ENCODE measurements at places on chromosomes 4 and X.

DNA sequence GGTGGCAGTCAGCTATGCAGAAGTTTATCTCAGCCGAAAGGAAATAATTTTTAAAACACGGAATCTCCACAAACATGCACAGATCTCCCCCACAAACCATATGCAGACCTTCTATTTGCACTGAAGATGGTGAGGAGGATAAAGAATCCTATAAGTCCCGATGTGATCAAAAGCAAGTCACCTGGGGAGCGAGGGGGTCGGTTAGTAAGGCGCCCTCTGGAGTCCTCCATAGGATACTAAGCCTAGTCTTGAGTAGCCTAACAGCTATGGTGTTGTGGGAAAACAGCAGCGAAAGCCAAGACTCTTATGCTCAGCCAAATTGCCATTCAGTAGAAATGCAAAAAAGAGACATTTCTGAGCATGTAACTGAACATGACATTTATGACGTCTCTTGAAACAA is 210.9 kb downstream of the FRMPD4 start:
- DNase-seq: no peak

DNA sequence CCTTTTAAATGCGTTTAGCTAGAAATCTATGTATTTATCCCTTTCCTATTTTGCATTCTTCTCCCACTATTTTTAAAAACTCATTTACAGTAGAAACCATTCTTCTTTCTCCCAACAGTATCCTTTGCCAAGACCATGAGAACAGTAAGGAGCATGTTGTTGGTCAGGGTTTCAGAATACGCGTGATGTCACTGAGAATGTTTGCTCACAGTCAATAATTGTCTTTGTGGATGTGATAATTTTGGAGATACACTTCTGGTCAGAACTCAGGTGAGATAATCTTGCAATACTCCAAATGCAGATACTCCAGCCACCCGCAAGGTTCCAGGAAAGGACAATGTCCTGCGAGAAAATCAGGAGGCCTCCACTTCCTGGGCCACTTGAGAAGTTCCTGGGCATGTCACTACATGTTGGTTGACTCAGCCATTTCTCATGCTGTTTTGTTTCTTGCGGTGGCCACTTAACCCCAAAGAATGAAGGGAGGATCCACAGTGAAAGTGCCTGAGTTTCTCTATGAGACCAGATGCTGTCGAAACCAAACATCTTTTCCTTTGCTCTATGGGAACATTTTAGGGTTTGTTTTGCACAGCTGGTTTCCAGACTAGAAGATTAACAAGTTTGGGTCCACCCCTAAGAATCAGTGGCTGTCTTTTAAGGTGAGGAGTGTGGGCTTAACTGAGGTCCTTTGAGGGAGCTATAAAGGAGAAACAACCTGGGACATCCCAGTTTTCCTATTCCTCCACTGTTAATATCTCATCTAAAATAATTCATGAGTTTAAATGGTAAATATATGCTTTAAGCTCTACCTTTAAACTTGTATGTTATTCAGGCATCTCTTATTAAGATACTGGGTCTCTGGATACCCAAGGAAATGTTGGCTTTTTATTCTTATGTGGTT is 116.0 kb downstream of the SOWAHB start:
- DNase-seq: no peak

GRCh38 chr4:157270552-157270951 is 50.0 kb downstream of the GRIA2 start:
- DNase-seq: no peak

DNA sequence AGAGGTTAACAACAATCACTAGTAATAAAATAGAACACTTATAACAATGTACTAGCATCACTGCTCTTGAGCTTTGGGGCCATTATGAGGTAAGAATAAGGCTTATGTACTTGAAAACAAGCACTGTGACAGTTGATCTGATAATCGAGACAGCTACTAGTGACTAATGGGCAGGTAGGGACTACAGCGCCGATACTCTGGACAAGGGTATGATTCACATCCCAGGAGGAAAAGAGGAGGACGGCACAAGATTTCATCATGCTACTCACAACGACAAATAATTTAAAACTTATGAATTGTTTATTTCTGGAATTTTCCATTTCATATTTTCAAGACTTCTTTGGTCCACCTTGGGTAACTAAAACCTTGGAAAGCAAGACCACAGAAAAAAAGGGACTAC is 62.3 kb downstream of the FAM184B start:
- DNase-seq: no peak

- no peak for DNase-seq
These were observed at the start of gene CXCL3 for GRCh38 chr4:74038425-74039314. Gene CXCL3 (minus strand): TSS chr4:74038689. CDS start chr4:74038611, 78 bp downstream.

GRCh38 chrX:68186552-68187262 is 246.6 kb downstream of the OPHN1 start:
- DNase-seq: no peak

GRCh38 chr4:86664959-86665358 is 70.8 kb downstream of the PTPN13 start:
- no peak for DNase-seq

GRCh38 chrX:69264158-69264581 is 98.9 kb upstream of the PJA1 start:
- no peak for DNase-seq

GRCh38 chr4:83234902-83235644 is 49.5 kb downstream of the COQ2 start:
- DNase-seq: no peak

DNA sequence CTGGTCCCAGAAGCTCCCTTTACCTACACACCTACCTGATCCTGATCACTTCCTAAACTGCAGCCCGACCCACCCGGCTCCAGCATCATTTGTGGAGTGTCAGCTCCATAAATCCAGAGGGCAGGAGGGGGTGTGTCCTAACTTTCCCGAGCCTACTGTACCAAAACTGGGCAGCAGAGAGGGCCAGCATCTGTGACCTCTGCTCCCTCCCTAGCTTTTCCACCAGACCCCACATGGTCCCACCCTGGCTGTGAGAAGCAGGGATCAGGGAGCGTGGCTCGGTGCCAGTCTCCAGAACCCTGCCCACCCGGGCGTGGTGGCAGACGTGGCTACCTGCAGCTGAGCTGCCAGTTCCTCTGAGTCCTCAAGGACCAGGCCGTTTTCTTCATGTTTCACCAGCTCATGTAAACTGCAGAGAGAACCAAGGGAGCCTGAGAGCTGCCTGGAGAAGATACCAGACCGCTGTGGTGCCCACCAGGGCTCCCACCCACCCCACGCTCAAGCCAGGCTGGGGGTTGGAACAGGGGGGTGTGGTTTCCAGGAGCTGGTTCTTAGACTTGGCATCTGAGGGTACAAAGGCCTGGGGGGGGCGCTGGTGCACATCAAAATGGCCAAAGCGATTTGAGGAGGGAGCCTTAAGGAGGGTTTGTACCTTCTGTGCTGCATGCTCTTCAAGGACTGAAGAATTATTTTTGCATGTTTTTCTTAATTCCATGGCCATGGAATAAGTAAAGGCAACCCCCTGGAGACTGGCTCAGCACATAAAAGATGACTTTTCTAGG is 76.7 kb upstream of the DRD5 start:
- DNase-seq: no peak

- no peak for DNase-seq
These were observed 41.5 kb upstream of the CYP4V2 start for GRCh38 chr4:186149872-186150271.

DNA sequence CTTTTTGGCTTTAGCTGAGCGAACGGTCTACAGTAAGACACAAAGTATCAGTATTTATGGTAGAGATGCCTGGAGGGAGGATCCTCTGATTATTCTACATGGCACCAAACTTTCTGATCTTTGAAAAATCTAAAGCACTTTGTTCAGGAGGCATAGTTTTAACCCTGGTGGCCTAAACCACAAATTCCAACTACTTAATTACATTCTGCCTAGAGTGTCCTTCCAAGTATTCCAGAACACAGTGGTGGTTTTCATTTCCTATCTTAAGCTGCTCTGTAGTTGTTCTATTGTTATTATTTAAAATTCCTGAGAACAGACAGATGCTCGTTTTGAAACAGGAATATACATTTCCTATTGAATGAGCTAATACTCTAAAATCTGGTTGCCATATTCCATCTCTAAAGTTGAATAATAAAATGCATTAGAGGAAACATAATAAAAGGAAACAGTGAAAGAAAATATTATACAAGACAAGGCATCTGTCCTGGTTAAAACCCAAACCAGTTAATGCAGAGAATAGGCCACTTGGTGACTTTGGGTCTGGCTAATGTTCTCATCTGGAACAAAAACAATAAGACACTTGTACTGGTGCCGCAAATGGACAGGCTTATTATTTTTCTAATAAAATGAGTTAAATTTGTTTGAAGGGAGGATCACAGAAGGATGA is 657.4 kb downstream of the SPRY1 start:
- no peak for DNase-seq

GRCh38 chr4:64781737-64782326 is 372.6 kb upstream of the TECRL start:
- DNase-seq: no peak

GRCh38 chrX:72050011-72050410 is 81.7 kb downstream of the RTL5 start:
- no peak for DNase-seq

DNA sequence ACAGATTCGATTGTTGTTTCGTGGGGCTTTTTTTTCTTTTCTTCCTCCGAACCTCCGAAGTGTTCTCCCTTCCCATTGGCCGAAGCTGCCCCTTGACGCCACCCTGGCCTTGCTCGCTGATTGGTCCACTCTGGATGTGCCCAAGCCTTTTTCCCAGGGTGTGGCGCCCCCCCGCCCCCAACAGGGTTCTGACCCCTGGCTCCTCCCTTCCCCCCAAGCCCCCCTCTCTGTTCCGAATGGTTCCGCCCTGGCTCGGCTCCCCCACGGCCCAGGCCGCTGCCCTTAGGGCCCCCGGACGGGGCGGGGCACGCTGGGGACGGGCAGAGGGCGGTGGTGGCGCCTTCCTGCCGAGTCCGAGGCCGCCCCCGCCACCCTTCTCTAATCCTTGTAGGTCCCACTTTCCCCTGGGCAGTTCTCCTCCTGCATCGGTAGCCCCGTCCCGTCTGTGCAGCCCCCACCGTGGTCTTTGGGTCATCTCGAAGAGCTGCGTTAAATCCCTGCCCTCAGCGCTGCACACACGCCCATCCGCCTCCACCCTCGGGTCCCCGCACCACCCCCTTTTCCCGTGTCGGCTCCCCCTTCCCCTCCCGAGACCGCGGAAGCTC is 25.5 kb downstream of the UTP14A start:
- DNase-seq: peak; percentile 33

- no peak for DNase-seq
These were observed 59.5 kb downstream of the MTM1 start for GRCh38 chrX:150627957-150628356.

GRCh38 chrX:95764972-95765451 is 919.6 kb upstream of the DIAPH2 start:
- no peak for DNase-seq

GRCh38 chr4:14701389-14701788 is 300.9 kb upstream of the CPEB2 start:
- DNase-seq: no peak

- no peak for DNase-seq
These were observed 11.8 kb upstream of the TASL start for GRCh38 chrX:30589146-30589888.

- DNase-seq: no peak
These were observed 173.8 kb downstream of the DLG3 start for GRCh38 chrX:70618467-70618866.

DNA sequence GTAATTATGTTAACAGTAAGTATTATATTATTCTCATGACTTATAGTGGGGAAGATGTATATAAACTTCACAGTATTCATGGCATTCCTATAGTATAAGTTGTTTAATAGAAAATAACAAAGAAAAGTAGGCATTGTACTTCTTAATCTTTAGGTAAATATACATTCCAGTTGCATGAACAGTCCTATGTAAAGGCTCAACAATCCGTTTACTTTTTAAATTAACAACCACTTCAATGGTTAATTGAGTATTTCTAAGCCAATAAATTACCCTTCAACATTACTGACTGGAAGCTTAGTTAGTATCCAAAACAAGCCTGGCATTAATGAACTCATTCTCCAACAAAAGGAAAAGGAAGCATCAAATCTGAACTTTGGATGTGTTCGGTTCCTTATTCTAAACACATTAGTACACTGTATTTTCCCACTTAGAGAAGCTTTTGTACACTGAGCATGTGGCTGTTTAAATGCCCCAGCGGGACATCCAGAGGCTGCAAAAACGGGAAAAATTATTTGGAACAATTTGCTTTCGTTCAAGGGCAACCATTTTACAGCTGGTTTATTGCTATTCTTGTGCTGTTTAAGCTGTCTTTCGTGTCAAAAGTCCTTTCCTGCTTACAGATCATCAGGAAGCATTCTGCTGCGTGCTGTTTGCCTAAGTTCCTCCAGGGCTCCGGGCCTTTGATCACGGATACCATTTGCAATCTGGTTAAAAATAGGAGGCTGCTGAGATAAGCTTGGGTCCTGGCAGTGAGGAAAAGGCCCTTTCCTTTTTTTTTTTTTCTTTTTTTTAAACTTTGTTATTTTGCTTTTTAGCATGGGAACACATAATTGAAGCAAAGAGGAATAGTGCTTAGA is 460.3 kb downstream of the SPRY1 start:
- no peak for DNase-seq

- DNase-seq: no peak
These were observed 609 bp downstream of the REPS2 start for GRCh38 chrX:16946971-16947562.

GRCh38 chr4:52256522-52256921 is 205.4 kb downstream of the SPATA18 start:
- no peak for DNase-seq

DNA sequence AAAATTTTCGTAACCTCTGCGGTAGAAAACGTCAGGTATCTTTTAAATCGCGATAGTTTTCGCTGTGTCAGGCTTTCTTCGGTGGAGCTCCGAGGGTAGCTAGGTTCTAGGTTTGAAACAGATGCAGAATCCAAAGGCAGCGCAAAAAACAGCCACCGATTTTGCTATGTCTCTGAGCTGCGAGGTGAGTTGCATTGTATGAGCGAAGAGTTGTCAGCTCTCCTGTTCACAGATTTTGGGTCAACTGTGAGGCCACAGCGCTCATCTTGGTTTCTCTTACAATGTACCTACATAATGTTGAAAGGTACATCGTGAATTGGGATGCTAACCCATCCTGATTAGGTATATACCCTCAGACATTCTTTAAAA is 486 bp downstream of the CLCN3 start:
- DNase-seq: no peak

DNA sequence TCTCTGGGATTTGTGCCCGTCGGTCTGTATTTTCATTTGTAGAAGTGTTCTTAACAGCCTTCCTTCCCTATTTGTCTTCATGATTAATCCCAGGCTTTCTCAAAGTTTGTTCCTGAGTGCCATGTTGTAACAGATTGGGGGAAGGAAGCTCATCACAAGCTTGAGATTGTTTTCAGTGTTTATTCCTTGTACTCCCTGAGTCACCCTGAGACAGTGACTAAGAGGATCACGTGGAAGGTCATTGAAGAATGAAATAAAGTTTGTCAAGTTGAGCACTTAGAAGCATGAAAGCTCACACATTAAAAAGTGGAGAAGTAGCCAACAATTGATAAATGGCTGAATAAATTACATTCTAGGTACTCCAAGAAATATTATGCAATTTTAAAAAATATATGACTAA is 153.5 kb upstream of the FAM241A start:
- DNase-seq: no peak

GRCh38 chr4:25413261-25413660 is 36.2 kb downstream of the ANAPC4 start:
- no peak for DNase-seq

- DNase-seq: no peak
These were observed 81.8 kb upstream of the WDR1 start for GRCh38 chr4:10198365-10198764.
